ENCODE measurements at places on chromosomes 12 and 14.

DNA sequence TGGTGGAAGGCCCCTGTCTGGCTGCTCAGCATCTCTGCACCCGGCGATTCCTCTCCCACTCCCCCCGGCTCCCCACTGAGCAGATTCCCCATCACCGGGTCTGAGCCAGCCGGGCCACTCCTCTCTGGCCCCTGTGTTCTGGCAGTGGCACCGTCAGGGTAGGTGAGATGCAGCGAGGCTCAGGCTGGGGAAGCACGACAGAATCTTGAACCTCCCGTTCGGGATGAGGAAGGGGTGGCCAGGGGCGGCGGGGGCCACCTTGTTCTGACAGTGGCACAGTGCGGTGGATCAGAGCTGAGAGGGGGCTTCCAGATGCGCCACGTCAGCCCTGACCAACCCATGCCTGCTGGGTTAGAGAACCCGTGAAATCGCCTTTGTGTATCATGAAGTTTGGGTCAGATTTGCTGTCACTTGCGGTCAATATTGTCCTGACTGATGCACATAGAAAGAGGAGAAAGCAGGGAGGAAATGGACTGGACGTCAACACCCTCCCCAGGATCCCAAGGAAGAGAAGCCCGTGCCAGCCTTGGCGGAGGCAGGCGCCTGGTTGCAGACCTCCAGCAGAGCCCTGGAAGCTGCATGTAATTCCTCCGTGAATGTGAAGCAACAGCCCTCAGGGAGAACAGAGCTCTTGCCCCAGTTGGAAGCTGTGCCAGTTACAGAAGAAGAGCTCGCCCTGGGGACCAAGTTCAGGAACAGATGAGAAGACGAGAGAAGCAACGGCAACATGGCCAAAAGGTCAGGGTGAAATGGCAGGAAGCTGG, 137.1 kb upstream of the SFSWAP start:
- DNase-seq: no peak

- no peak for DNase-seq
Measured at GRCh38 chr12:106897981-106898901, 57.5 kb upstream of the TMEM263 start.

- no peak for DNase-seq
Measured at GRCh38 chr14:102754370-102755262, 22.6 kb upstream of the TRAF3 start.

DNA sequence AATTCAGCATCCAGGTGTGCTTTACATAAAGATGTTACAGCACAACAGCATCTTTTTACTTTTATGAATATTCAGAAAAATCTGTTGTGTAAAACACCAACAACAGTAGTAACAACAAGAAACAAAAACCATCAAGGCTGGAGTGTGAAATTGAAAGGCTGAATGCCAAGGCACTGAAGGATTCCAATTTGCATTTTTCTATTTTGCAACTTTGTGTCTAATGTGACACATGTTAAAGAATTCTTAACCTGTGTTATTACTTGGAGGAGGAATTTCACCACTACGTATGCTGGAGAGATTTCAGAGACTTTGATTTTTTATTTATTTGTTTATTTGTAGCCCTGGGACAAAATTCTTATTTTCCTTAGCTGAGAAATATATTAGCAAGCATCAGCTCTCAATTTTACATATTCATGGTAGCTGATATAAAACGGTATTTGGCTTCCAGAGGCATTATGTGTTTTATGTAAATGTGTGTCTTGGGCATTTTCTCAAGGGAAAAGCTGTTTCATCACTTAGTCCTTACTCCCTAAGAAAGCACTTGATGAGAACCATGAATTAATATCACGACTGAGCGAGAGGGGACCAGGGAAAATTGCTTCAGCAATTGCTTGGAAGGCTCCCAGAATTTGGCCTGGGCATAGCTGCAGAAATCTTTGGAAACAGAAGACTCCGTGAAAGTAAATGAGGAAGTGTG, 475.4 kb downstream of the TMEM132D start:
- no peak for DNase-seq

DNA sequence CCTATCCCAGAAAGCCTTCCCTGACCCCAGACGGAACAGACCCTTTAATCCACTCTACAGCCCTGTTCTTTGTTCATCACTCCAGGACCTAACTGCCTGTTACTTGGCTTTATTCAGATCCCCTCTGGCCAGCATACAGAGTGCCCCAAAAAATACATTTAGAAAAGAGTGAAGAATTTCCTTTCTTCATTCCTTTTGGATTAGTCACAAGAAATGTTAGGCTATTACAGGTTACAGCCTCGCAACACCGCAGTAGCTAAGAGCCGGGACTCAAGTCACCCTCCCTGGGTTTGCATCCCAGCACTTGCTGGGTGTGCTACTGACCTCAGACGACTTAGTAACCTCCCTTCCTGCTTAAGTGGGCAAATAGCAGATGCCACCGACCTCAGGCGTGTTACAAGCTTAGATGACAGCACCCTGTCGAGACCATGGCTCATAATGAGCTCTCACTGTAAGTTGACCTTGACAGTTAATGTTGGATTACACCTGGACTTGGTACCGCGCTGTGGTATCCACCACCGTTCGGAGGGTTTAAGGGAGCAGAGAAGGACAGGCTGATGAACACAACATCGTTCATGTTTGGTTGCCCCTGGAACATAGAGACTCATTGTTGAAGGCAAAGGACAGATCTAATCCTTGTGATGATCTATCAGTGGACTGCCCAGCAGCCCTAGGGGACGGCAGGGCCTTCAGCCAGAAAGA, 12.9 kb downstream of the GLRX5 start:
- DNase-seq: no peak

Measured in activated T-cell treated with anti-CD3 and anti-CD28 coated beads for 48 hours (primary cell).